ENCODE measurements at places on chromosomes 2 and 18.

GRCh38 chr2:218448934-218449333 is 30.0 kb downstream of the VIL1 start:
- no peak for DNase-seq

- no peak for DNase-seq
Observed at GRCh38 chr2:38125842-38126241, 49.9 kb upstream of the CYP1B1 start.

DNA sequence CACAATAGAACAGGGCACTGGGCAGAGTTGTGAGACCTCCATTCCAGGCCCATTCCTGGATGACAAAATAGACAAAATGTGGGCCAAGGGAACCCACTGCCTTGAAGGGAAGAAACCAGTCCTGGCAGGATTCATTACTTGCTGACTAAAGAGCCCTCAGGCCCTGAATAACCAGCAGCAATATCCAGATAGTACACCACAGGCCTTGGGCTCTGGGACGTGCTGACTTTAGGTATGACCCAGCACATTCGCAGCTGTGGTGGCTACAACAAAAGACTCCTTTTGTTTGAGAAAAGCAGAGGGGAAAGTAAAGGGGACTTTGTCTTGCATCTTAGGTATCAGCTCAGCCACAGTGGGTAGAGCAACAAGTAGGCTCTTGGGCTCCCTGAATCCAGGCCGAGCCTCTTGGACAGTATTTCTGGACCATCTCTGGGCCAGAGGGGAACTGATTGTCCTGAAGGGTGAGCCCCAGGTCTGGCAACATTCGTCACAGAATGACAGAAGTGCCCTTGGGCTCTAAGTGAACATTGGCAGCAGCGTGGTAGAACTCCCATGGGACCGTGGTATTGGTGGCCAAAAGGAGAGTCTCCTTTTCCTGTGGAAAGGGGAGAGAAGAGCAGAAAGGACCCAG is 89.9 kb upstream of the CD226 start:
- no peak for DNase-seq

- DNase-seq: no peak
Observed at GRCh38 chr2:80048296-80048695, 256.3 kb downstream of the LRRTM1 start.

GRCh38 chr2:7061921-7062320 is 144.7 kb downstream of the RNF144A start:
- no peak for DNase-seq

- no peak for DNase-seq
Observed at GRCh38 chr2:178845566-178846457, 38.6 kb upstream of the TTN start.

DNA sequence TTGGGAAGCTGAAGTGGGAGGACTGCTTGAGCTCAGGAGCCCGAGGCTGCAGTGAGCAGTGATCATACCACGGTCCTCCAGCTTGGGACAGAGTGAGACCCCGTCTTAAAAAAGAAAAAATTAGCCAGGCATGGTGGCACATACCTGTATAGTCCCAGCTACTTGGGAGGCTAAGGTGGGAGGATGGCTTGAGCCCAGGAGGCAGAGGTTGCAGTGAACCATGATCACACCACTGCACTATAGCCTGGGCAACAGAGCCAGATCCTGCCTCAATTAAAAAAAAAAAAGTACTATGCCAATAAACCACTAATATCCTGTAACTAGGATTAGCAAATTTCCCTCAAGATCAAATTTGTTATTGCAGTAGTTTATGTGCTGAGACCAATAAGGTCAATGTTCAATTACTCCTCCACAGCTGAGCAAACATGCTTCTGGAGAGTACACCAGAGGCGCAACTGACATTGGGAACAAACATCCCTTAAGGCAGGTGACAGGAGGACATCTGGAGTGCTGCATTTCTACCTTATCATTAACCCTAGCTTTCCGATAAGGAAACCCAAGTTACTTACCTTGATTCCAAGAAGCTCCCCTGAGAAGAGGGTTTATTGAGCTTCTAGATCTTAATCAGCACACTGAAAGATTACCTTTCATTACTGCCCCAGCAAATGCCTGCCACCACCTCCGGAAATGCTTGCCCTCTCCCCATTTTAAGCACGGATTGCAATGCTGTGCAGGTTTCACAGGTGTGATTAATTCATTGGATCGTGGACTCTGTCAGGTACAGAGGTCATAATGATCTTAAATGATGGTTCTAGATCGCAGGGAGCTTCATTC is 26.2 kb downstream of the MGAT4A start:
- no peak for DNase-seq

GRCh38 chr2:158187908-158188307 is 86.2 kb downstream of the UPP2 start:
- DNase-seq: no peak

- DNase-seq: no peak
Observed at GRCh38 chr18:12041561-12041960, 52.1 kb upstream of the ANKRD62 start.

DNA sequence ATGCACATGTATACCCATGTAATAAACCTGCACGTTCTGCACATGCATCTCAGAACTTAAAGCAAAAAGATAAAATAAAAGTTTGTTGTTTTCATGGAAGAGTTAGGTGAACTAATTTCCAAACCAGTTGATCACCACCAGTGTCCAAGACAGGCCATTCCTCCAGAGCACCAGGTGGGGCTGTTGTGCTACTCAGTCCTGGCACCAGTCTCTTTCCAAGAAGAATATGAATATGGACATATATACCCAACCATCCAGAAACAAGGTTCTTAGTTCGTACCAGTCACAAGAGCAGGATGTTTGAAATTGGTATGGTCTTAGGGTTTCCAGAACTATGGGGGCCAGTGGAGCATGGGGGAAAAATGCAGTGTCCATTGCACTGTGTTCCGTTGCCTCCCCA is 17.2 kb upstream of the TNP1 start:
- DNase-seq: no peak

GRCh38 chr2:54755641-54756326 is 32.3 kb downstream of the EML6 start:
- DNase-seq: no peak

- no peak for DNase-seq
Observed at GRCh38 chr18:8999872-9000271, 102.6 kb upstream of the NDUFV2 start.

DNA sequence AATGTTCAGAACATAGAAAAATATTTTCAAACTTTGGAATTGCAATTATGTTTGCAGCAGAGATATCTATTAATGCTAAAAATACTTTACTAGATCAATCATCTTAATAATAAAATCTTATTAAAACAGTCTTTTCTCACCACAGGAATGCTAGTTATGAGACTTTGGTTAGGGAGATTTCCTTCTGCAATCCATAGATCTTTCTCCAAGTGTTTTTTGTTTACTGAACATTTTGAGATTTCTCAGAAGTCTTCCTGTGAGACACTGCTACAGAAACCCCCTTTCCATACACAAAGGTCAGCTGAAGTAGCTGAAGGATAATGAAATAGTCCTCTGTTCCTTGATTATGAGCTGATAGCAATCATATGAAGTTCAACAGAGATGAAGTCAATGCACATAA is 59.4 kb upstream of the RAPH1 start:
- no peak for DNase-seq

DNA sequence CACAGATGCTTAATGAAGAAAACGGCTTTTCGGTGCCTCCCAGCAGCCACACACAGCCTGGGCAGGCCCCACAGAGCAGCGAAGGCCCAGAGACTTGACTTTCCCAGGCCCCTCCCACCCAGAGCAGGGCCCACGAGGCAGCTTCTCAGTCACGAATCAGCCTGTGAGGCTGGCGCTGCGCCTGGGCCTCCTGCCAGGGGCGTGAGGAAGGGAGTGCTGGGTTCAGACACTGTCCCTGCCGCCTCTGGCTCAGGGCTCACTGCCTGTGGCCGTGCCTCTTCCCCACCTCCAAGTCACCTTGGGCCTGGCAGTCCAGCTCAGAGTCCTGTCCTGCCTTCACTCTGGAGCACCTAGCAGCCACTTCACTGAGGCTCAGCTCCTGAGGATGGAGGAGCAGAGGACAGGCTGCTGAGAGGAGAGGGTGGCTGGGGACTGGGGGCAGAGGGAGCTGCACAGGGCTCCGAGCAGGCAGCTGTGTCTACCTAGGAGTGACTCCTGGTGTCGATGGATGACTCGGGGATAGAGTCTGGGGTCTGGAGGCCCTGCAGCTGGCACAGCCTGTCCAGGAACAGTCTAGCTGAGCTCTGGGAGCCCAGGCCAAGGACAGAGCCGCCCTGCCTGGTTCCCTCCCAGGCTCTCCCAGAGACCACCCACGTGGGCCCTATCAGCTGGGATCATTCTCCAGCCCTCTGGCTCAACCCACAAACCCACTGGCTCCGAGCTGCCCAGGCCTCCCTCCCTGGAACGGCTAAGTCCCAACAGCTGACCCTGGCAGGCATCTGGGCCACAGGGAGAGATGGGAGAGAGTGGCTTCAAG is 36.4 kb upstream of the FOSL2 start:
- peak; percentile 46 for DNase-seq

GRCh38 chr2:39851651-39852110 is 72.6 kb upstream of the THUMPD2 start:
- no peak for DNase-seq

- DNase-seq: no peak
Observed at GRCh38 chr2:226544596-226545210, 254.9 kb downstream of the IRS1 start.

- DNase-seq: no peak
Observed at GRCh38 chr2:73851274-73851673, 22.5 kb downstream of the STAMBP start.

- DNase-seq: no peak
Observed at GRCh38 chr2:241734208-241734466, 293 bp upstream of the D2HGDH start.

DNA sequence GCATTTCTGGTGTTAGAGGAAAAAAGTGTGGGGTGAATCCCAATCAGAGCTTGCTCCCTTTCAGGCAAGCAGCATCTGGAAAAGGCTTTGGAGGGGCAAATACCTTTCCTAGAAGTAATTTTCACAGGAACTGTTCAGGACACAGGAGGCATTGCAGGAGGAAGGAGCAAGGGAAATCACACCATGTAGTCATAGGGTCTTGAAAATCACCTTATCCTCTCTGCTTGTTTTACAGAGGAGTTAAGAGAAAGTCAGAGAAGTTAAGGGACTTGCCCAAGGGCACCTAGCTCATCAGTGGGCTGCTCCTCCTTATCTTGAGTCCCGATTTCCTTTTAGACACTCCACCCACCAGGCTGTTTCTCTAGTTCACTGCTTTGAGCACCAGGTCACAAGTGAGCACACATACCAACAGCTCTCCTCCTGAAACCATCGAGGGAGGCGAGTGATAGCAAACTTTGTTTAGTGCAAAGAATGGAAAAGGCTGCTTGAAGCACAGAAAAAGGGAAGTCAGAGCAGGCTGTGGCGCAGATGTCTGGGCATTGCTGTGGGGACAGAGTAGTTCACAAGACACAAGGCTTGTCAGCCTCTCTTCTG is 89.2 kb upstream of the CXCR4 start:
- DNase-seq: no peak

GRCh38 chr2:75892490-75892889 is 181.8 kb upstream of the GCFC2 start:
- DNase-seq: no peak

GRCh38 chr2:17754773-17755425 is 961 bp downstream of the GEN1 start:
- DNase-seq: no peak

DNA sequence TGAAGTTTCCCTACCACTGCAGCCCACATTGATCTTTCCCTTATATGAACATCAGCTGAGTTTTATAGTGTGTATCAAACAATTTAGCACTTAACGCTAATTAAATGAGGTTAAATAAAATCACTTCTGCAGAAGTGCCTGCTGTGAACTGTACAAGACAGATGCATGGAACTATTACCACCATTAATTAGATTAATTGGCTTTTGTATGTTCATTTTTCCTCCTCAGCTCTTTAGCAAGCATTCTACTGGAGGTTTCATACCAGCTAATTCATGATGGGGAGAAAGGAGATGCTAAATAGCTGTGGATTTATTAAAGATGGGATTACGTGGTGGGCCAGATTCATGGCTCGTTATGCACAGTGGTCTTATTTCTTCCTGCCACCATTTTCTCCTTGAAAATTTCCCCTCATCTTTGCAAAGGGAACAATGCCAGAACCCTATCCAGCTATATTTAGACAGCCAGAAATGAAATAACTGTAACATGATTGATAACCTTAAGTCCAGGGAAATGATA is 96.7 kb downstream of the CNTNAP5 start:
- DNase-seq: no peak

DNA sequence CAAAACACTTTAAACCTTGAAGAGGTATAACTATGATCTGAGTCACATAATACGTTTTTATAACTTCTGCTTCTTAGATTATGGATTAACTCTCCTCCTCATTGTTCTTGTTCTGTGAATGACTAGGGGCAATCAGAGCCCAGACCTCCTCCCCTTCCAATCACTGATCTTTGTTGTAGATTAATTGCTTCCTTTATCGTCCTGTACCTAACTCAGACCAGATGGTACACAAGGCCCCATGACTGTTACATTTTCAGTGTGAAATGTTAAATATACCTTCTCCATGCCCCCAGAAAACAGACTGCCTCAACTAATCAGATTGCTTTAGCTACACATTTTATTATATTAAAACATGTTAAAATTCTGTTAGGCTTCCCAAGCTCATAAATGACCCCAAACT is 211.7 kb downstream of the RNF152 start:
- DNase-seq: no peak

DNA sequence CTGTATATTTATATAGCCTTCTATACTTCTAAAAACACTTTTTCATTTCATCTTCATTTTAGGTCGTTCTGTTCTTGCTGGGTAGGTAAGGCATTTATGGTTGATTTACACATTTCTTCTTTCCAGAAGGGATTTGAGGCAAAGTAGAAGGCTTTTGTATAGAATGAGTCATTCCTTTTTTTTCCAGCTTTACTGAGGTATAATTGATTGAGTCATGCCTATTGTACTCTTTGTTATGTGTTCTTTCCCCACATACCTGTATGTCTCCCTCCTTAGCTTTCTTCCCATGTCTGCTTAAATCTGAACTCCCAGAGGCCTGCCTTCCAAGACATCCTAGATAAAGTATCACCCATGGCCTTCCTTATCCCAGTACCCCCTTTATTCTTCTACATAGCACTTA is 4.8 kb upstream of the CDC42EP3 start:
- no peak for DNase-seq

- no peak for DNase-seq
Observed at GRCh38 chr2:64115808-64116598, 28.2 kb downstream of the PELI1 start.

DNA sequence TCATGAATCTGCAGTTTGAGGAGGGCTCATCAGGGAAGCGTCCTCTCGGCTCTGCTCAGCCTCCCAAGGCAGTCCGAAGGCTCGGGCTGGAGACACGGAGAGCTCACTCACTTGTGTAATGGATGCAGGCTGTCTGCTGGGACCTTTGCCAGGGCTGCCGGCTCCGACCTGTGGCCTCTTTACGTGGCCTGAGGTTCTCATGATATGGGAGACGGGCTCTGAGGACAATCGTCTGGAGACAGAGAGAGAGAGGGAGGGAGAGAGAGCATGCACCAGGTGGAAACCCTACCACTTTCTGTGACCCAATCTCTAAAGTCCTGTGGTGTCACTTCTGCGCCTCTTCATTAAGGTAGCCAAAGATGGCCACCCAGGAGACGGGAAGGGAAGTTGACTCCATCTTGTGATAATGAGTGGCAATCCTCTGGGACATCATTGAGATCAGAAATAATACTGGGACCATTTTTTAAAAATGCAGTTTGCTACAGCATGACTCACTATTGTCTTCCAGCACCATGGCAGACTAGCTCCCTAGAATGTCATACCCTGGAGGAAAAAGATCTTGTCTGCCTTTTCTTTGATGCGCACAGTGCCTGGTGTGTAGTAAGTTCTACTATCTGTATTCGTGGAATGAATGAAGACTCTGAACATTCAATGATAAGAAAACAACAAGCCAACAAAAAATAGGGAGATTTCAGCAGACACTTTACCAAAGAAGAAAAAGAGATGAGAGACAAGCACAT is 60.2 kb downstream of the CD8B2 start:
- no peak for DNase-seq

- DNase-seq: no peak
Observed at GRCh38 chr18:75083761-75084160, 125.2 kb downstream of the PTGR3 start.

All from CD4-positive, alpha-beta T cell treated with Interleukin-6 for 4 hours (primary cell).